Fibroblast of skin of right quadriceps (primary cell): ENCODE measurements at places on chromosomes 7 and 10.
A peak's percentile ranks its signal among the peaks of the same experiment; 100 is the strongest.

GRCh38 chr10:128180843-128181242 lies 54.6 kb upstream of the MKI67 start:
- DNase-seq = no peak

DNA sequence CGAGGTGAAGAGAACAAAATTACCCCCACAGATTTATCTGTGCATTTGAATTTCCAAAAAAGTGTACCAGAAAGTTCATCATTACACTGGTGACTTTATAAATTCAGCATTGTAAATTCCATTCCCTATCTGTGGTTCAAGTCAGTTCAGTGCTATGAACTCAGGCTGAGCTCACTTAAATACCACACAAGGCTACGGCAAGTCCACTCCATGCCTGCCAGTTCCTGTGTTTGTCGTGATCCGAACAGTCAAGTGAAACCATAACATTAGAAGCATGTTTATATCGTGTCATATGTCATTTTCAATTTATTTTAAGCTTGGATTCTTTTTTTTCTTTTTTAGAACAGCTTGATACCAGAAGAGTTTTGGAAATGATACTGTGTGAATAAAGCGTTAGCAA lies 14.8 kb downstream of the MBL2 start:
- peak; percentile 24 for DNase-seq

GRCh38 chr7:73809467-73809951 lies 21.3 kb upstream of the CLDN4 start:
- DNase-seq = no peak

DNA sequence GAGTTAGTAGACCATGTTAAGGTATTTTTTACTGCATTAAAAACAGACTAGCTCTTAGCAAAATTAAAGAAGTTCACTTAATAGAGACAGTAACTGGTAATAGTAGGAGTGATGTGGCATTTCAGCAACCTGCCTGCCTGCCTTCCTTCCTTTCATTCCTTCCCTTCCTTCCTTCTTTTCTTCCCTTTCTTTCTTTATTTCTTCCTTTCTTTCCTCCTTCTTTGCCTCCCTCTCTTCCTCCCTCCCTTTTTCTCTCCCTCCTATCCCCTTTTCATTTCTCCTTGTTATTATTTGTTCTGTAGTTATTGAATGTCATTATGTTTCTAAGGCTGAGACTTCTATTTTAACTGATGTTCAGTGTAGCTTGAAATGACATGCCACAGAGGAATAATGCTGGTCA lies 146.5 kb upstream of the WNT16 start:
- DNase-seq = no peak

DNA sequence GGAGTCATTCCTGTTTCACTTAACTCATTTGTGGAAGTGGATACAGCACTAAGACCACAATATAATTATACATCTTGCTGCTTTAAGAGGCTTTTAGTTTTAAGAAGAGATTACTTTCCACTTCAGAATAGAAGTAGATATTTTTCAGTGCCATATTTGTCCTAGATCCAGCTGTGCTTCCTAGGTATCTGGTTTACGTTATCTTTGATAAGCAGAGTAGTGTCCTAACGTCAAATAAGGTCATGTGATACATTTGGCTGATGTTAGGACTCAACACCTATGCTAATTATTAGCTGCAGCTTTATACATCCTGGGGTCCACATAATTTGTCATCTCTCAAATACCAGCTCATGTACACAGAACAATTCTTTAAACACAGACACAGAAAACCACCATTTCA lies 196.2 kb upstream of the SMIM30 start:
- DNase-seq = no peak

- DNase-seq = peak; percentile 35
These were observed 35.7 kb downstream of the ADK start for GRCh38 chr10:74186678-74187077.

- no peak for DNase-seq
These were observed 17.7 kb upstream of the FAM20C start for GRCh38 chr7:174716-175115.

GRCh38 chr10:61589547-61590243 lies 73.0 kb upstream of the CABCOCO1 start:
- DNase-seq = peak; percentile 3

DNA sequence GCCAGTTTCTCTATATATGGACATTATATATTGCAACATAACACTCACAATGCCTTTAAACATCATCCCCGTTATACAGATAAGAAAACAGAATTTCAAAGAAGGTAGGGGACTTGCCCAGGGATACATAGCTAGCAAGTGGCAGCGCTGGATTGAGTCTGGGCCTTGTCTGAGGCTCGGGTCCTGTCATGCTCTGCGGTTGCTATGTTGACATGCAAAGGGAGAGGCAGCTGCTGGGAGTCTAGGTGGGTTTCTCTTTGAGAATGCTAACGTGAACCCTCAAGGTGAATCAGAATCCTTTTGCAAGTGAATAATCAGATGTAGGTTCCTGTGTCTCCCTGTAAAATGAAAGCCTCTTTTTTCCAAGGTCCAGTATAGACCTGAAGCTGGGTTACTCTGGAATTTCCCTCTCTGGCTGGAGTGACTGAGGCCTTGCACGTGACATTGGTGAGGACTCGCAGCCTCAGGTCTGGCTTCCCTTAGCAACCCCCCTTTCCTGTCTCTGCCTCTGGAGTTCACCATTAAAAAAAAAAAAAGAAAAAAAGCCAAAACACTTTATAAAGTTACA lies 38.9 kb downstream of the TCF7L2 start:
- DNase-seq = no peak

- no peak for DNase-seq
These were observed 618.6 kb upstream of the MKI67 start for GRCh38 chr10:128744811-128745305.

GRCh38 chr7:113421696-113422330 lies 303.5 kb upstream of the SMIM30 start:
- DNase-seq = peak; percentile 73

- DNase-seq = no peak
These were observed 6.1 kb upstream of the LAMB4 start for GRCh38 chr7:108136191-108136688.

DNA sequence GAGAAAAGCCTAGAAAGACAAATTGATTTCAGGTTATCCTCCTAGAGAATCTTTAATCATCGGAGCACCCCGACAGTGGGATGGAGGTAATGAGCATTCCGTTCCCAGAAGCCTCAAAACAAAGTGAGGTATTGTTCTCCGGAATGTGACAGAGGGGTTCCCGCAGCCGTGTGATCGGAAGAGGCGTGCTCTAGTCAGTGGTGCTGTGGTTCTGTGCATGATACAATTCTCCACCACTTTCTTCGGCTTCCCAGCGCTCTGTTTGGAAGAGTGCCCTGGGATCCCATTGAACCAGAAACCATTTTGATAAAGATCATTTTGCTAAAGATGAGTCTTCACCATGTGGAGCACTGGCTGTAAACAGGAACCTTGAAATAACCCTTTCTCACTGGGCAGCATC lies 434.6 kb downstream of the PAXIP1 start:
- no peak for DNase-seq

- DNase-seq = no peak
These were observed 293.9 kb downstream of the BAMBI start for GRCh38 chr10:28971255-28971654.

DNA sequence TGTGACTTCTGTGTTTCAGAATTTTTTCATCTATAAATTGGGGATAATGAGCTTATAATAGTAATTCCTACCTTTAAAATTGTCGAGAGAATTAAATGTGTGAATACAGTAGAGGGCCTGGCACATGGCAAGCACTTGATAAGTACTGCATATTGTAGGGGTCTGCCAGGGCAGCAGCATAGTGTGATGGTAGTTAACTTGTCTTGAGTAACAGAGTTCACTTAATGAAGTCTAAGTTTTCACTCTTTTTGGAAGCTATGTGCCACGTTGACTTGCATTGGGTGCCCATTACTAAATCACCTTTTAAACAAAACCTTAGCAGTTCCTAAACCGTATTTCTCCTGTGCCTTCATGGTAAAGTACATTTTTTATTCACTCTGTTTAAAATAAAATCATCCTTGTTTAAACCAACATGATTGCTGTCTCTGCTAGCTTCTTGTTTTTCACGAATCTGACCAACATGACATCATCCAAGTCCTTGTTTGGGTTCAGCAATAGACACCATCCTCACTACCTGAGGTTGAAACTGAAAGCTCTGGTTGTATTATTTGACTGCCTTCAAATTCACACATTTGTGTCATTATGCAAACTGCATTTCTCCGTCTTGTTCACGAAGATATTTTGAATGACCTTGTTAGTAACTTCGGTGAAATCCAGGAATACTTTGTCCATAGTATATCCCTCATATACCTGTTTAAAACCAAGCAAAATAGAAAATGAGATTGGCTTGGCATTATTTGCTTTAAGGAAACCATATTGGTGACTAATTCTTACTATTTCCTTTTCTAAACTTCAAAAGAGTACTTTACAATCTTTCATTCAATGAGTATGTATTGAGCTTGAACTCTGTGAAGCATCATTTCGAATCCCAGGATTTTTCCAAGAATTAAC lies 340.2 kb downstream of the SUGCT start:
- no peak for DNase-seq

GRCh38 chr7:151460474-151460855 lies 20.5 kb upstream of the CRYGN start:
- DNase-seq = no peak
